ENCODE measurements at places on chromosomes 13 and 19. TPM values are rescaled to one million over a fixed set of nuclear protein-coding genes. Genes with fewer than 3 reads are reported as not detected.

Gene FCGBP
- total RNA-seq = 0.32 TPM

Gene GRIN2D
- total RNA-seq = not detected

Gene GPR42
- not detected for total RNA-seq

DNA sequence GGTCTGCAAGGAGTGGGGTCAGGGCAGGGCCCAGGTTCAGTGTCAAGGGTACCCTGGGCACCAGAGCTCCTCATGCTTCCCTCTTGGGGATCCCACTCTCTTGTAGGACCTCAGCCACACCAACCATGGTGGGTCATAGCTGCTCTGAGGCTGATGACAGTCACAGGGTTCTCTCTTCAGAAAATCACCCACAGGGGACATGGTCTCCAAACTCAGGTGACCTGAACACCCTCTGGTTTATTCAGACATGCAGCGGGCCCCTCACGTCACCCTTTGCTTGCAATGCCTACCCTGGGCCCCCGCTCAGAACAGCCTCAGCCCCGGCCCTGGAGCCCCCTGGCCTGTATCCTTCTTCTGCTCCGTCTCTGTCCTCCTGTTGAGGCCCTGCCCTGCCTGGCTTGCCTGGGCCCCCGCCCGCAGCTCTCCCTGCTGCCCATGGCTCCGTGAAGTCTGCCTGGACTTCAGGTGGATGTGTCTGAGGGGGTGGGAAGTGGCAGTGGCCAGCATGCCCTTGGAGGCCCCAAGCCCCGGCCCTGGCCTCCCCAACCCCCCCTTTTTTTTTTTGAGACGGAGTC, 20.4 kb downstream of the CHERP start:
- H3K27me3 ChIP-seq = no peaks in the 10 kb centered on the region
- H3K4me3 ChIP-seq = no peak overlapping the region
- no peak for DNase-seq
- H3K36me3 ChIP-seq = peaks cover 44% of the 10 kb centered on the region
- no peak overlapping the region for H3K27ac ChIP-seq

DNA sequence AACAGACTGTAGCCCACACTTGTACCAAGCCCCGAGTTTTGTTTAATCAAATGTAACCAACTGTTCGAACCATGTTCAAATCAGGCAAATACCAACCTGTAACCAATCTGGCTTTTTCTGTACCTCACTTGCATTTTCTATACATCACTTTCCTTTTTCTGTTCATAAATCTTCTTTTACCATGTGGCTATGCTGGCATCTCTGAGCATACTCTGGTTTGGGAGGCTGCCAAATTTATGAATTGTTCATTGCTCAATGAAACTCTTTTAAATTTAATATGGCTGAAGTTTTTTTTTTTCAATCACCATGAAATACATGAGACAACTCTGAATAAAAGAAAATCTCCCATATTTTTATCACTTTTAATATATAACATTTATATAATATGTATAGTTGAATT, 256.1 kb downstream of the SLITRK6 start:
- H3K27ac ChIP-seq = no peak overlapping the region
- H3K4me3 ChIP-seq = no peak overlapping the region
- no peak for DNase-seq
- 0 out of 2 replicates have a peak, but pooled peaks cover 9% of the 10 kb centered on the region for H3K4me1 ChIP-seq
- H3K27me3 ChIP-seq = no peaks in the 10 kb centered on the region

GRCh38 chr19:15116856-15117255, 9.7 kb downstream of the SYDE1 start:
- H3K36me3 ChIP-seq = peaks cover 11% of the 10 kb centered on the region
- no peak overlapping the region for H3K4me3 ChIP-seq
- no peak for DNase-seq
- no peak overlapping the region for H3K27ac ChIP-seq

- H3K27ac ChIP-seq = no peak overlapping the region
- no peaks in the 10 kb centered on the region for H3K27me3 ChIP-seq
- H3K4me1 ChIP-seq = peaks cover 9% of the 10 kb centered on the region
- DNase-seq = no peak
These were observed 1.1 kb downstream of the PIP5K1C start for GRCh38 chr19:3698974-3699740.

All from Karpas-422 (cell line).